GM13976 (cell line): ENCODE measurements at places on chromosomes 11 and 22.

- DNase-seq = no peak
Measured at GRCh38 chr11:113507341-113507740, 32.1 kb upstream of the DRD2 start.

GRCh38 chr22:31099386-31099785 is 8.0 kb downstream of the SELENOM start:
- DNase-seq = no peak

- DNase-seq = no peak
Measured at GRCh38 chr11:70159627-70160570, 43.2 kb upstream of the FADD start.

DNA sequence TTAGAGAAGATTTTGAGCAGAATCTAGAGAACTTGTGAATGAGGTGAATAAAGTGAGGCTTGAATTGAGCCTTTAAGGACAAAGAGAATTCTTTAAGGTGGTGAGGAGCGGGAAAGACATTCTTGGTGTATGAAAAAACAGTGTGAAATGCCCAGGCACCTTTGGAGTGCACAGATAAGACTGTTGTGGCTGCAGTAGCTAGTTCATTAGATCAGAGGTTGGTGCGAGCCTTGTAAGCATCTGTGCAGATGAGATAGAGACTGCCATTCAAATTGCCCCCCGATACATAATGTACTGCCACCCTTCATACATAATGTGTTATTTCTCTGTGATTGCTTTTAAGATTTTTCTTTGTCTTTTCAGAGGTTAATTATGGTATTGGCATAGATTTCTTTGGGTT is 31.3 kb downstream of the ATXN10 start:
- no peak for DNase-seq

DNA sequence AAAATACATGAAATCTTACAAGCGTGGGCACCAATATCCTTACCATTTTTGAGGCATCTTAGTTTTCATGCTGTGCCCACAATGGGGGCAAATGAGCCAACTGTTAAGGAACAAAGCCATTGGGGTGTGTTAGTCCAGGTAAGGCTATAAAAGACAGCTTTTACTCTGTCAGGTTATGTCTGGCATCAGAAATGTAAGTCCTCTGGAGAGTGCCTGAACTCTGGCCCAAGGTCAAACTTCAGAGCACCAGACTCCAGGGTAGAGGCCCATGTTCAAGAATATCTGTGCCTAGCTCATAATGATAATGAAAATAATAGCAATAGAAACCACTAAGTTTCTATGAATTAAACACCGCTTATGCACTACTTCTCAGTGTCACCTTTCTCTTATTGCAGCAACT is 105.5 kb downstream of the CSNK2A3 start:
- no peak for DNase-seq

DNA sequence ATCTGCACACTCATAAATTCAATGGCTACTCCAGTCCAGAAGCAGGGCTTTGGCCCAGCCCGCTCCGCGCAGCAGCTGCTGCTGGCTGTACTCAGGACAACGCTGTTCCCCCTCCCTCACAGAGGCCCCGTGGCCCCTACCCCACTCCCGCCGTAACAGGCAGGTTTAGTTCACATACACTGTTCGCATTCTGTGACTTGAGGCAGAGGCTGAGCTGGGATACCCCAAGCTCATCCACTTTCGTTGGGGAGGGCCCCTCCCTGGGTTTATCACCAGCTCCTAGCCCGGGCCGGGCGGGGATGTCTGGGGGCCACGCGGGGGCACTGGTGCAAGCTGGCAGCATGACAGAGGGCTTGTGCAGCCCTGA is 52.4 kb downstream of the SYT13 start:
- DNase-seq = no peak

- no peak for DNase-seq
Measured at GRCh38 chr11:65862191-65862735, 2.0 kb downstream of the MUS81 start.

GRCh38 chr22:47200273-47201051 is 438.0 kb downstream of the TBC1D22A start:
- DNase-seq = no peak

DNA sequence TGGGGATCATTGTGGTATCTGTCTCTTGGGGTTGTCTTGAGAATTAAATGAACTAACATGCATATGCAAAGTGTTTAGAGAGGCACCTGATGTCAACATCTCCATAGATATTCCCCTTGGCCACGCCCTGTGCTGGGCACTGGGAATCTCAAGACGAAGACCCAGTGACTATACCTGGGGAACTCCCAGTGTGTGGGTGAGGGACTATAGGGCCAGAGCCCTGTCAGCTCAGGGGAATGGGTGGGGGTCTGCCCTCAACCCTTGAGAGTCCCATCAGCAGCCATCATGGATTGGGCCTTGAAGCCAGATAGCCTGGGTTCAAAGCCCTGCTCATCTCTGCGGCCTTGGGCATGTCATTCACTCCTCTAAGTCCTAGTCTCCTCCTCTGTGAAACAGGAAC is 21.6 kb upstream of the LMO1 start:
- no peak for DNase-seq

GRCh38 chr22:48741540-48741939 is 1086.1 kb downstream of the BRD1 start:
- DNase-seq = no peak

DNA sequence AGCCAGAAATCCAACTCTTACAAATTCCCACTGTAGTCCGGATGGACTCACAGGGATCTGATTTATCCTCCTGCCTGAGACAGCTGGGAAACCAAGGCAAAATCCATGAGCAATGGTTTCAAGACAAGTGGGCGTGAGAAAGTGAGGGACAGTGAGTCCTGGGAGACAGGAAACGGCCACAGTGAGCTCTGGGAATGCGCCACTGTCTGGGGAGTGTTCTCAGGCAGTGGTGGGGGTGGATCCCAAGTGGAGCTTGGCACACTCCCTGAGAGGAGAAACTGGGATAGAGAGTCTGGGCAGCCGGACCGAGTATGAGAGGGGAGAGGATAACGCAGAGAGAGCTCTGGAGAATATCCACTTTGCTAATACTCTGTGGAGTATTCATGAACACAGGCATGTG is 9.8 kb downstream of the IL17REL start:
- DNase-seq = no peak

GRCh38 chr11:95680169-95680929 is 109.2 kb downstream of the FAM76B start:
- no peak for DNase-seq

- DNase-seq = no peak
Measured at GRCh38 chr22:45006964-45007390, 2.8 kb downstream of the PHF21B start.

GRCh38 chr11:70420008-70420464 is 21.7 kb downstream of the CTTN start:
- DNase-seq = no peak

DNA sequence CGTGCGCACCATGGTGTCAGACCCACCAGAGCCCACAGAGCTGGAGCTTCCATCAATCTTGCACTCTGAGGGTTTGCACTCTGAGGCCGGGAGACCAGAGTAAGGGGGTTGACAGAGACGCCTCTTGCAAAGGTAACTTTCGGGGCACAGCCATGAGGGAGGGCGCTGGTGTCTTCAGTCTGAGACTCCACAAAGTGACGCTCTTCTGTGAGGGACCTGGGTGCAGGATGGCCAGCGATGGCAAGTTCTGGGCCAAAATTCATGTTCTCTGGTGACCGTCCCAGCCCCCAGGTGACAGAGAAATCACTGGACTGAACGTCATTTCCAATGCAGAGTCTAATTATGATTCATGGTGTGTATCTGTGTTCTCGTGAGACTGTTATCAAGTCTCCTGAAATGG is 1395.2 kb downstream of the TBC1D22A start:
- DNase-seq = no peak

- no peak for DNase-seq
Measured at GRCh38 chr11:128772814-128773213, 78.9 kb downstream of the FLI1 start.

DNA sequence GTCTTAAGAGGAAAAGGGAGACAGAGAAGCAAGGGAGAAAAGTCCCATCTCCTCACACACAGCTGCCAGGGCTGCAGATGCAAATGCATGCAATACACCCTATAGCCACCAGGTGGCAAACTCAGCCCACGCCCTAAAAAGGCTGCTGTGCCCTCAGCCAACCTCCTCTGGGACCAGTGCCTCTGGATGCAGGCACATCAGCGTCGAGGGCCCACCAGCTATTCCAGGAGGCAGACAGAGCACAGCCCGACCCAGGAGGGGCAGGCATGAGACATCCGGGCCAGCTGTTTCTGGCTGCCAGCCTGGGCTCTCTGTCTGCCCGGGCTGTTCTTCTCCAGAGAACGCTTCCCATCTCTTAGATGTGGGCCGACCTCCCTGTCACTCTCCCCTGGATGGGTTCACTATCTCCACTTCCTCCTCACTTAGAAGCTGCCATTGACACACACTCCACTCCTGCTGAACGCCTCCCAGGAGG is 39.7 kb downstream of the TPBGL start:
- DNase-seq = peak; percentile 89

DNA sequence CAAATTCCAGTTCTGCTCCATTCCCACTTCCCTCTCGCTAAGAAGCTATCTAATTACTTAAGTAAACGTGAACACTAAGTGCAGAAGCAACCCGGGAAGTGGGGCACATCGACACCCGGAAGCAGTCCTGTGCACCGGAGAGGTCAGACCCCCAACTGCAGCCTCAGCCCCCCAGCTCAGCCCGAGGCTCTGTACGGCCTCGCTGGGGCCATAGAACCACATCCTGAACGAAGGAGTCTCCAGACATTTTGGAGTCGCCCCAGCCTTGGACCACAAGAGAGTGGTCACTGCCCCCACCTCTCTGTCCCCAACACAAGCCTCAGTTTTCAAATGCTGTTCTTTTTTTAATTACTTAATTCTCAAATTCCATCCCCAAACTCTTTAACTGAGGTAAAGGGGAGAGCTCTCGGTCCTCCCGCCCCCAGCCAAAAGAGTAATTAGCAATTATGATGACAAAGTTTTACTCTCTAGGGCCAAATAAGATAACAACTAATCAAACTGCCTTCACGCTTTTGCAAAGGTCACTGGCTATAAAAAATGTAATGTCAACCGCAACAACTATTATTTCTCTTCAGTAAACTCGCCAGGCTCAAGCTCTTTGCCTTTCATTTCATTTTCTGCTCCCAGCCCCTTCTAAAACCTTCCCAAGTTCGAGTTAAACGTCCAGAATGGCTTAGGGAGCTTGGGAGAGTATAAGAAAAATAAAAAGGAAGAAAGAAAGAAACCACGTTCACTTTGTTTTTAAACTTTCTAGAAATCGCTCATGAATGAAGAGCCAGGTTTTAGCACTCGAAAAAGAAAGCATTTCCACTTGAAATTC is 2.2 kb downstream of the PAX6 start:
- DNase-seq = peak; percentile 18

DNA sequence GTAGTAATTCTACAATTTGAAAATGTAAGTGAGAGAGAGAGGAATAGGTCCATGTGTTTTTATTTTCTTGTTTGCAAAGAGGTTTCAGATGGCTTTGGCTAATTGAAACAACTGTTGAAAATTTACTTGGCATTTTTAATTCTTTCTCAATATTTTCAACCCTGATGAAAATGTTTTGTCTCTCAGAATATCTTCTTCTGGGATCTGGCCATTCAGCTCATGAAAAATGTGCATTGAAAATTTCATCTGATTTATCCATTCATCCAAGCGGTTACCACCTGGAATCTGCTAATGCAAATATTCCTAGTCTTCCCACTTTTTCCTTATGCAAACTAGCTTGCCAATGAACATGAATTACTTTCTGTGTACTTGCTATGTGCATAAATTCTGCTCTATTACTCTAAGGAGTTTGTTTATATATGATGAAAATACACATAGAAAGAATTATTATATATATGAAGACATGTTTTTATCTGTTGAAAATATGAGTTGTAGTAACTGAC is 621.2 kb downstream of the LRRC4C start:
- no peak for DNase-seq

DNA sequence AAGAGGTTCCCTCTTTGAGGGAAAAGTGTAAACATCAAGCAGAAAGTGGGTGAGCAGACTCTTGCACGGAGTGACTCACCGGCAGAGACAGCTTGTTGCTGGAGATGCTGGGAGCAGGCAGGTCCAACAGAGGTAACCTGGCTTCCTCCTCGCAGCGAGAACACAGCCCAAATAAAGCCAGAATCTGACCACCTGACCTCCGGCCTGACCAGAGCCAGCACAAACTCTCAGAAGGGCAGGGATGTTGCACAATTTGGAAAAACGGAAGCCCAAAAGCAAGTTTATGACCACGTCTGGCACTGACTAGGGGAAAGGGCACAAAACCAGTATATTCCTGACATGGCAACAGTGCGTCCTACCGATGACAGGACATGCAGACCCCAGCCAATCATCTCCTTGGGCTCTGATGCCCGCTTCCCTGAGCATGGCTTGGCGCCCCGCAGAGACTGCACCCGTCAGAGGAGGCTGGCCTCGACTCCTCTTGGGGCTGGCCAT is 5.4 kb downstream of the SMCO4 start:
- no peak for DNase-seq

GRCh38 chr11:1486054-1486825 is at the start of gene MOB2:
MOB2 (minus strand) TSS chr11:1486779; CDS start chr11:1486556, 223 bp downstream.
- DNase-seq = peak; percentile 70
